ENCODE measurements at places on chromosomes 2 and 18.
A peak's percentile ranks its signal among the peaks of the same experiment; 100 is the strongest.

DNA sequence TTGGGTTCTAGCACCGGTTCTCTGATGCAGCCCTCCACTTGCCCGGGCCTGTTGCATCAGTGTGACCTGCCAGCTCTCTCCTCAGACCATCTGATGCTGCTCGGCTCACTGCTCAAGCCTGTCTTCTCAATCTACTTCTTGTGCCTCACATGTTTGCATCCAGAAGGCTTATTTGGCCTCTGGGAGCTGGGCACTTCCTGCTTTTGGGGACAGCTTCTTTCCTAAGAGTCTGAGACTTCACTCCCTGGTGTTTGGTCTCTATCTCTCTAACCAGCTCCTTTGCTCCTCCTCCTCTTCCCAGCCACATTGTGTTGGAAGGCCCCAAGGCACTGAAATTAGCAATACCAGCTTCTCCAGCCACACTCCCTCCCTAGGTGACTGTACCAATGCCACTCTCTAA is 212.8 kb downstream of the CDCA7 start:
- no peak for DNase-seq

GRCh38 chr2:165636959-165637358 is 157.1 kb downstream of the GALNT3 start:
- no peak for DNase-seq

DNA sequence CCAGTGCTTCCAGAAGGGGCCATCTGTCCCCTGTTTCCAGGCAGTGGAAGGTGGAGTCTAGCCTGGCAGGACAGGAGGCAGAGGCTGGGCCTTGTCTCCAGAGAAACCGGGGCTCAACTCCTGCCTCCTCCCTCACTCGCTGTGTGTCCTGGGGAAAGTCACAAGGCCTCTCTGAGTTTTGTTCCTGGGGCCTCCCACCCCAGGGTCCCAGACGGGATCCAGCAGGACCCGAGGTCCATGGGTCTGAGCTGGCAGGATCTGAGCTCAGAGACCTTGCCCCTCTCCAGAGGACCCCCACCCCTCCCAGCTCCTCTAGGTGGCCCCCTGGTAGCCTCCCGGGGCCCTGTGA is 72.2 kb upstream of the TAF1B start:
- DNase-seq, result no peak

GRCh38 chr2:63755965-63756364 is 85.7 kb upstream of the UGP2 start:
- peak; percentile 74 for DNase-seq

DNA sequence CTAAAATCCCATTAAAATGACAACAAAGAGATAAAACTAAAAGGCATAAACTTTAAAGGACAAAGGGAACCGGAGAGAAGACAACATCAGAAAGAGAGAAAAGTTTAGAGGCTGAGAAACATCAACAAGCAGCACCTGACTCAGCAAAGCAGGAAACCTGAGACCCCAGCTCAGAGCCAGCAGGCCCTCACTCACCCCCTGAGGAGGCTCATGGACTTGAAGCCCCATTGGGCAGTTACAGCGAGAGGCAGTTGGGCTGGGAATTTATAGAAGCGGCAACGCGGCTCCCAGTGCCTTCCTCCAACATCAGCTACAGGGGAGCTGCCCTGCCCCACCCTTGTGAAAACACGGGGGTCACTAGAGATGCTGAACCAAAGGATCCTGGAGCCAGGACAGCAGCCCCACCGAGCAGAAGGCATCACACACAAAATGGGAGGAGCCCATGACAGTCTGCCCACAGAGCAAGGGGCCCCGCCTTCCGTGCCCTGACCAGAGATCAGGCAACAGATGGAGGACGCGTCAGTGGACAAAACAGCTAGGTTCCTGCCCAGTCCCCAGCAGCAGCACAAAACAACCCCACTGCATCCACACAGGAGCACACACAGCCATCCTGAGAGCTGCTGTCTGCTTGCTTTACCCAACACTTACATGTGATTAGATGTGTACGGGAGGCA is 52.7 kb downstream of the CMPK2 start:
- DNase-seq, result no peak

GRCh38 chr2:11748018-11748860 is 1.8 kb downstream of the LPIN1 start:
- DNase-seq, result no peak

- no peak for DNase-seq
Measured at GRCh38 chr2:144240656-144241339, 279.1 kb downstream of the ZEB2 start.

DNA sequence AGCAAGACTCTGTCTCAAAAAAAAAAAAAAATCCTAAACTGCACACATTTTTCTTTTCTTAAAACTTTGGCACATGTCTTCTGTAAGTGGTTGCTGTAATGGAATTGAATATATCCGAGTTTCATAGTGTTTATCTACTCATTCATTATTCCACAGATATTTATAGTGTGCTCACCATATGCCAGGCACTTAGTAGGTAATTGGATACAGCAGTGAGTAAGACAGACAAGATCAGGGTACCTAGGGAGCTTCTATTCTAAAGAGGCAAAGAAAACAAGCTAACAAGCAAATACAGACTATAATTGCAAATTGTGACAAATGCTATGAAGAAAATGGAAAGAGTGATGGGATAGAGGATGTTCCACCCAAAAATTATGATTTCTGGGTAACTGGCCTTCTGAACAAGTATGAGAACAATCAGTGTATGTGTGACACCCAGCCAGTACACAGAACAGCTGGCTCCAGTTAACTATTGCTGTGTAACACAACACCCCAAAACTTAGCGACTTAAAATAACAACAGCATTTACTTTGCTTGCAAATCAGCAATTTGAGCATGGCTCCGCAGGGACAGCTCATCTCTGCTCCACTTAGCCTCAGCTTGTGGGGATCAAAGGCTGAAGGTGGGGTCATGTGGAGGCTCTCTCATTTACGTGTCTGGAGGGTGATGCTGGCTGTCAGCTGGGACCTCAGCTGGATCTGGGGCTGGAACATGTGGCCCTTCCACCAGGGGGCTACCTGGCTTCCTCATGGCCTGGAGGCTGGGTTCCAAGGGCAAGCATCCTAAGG is 224.9 kb downstream of the INSIG2 start:
- no peak for DNase-seq

DNA sequence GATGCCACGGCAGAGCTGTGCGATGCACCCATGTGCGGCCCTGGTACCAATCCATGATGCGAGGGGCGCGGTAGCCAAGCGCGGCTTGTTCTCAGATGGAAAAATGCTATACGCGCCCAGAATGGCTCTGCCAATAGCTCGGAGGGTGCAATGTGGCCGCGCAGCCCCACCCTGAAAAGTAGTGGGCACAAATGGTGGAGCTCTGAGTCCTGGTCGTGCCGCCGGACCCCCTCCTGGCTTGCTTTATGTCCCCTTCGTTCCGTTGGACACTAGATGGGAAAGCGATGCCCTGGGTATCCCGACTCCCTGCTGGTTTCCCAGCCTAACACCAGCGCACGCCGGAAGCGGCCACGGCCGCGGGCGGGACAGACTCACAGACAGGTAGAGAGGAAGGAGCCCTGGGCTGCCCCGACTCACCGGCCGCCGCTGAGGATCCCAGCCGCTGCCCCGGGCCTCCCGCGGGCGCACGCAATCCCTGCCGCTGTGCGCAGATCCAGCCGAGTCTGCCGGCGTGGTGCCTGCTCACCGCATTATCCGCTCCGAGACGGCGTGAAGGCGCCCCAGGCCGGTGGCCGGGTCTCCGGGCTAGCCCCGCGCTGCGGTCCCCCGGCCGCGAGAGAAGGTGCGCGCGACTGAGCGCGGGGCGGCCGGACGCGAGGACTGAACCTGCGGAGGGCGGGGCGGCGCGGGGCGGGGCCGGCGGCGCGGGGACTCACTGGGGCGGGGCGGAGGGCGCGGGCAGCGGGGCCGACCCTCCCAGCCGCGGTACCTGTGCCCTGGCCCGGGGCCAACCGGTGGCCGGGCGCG is at the start of gene CDC42EP3:
TSS of gene CDC42EP3 (minus strand) at position 634 of the 807 bp plus-strand sequence. CDS start 25,055 bp downstream, outside the sequence.
- peak; percentile 60 for DNase-seq

- DNase-seq, result peak; percentile 32
Measured at GRCh38 chr2:101720732-101721131, 23.2 kb downstream of the MAP4K4 start.

DNA sequence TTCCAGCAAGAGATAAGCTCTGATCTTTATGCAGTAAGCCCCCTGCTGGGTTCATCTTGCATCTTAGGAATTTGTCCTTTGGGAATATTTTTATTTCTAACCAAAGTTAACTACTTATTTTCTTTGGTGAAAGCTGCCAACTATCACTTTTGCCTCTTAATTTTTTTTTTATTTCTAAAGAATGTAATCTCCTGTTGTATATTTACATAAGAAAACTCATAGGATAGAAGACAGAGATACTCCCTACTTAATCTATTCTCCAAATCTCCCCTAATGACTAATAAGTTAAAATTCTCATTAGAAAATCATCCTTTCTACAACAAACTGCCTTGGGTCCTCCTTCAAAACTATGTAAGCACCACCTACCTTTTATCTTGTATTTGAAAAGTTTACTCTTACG is 612.2 kb upstream of the SLC39A10 start:
- DNase-seq, result no peak

DNA sequence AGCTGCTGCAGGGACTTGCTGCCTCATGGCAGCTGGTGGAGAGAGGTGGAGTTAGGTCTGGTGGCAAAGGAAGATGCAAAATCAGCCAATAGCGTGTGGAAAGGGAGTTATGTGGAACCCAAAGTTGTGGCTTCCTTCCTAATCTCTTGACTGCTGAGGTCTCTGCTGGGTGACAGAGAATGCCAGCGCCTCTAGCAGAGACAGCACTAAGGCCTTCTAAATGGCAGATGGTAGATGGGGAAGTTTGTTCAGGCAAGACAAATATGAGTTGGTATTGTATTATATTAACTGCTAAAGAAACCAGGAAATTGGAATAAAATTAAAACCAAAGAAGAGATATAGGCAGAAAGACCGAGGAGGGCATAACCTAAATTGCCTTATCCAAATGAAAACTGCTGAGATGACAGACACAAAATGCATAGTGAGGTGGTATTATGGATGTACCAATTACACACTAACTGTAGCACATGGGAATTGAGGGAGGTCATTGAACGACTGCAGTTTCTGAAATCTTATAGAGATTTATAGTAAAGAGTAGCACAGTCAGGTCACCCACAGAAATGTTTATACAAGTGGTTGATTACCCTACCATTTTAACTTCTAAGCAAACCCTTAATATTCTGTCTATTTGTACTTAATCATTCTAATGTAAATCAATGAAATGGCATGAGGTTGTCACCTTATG is 246.6 kb upstream of the SESTD1 start:
- DNase-seq, result no peak

DNA sequence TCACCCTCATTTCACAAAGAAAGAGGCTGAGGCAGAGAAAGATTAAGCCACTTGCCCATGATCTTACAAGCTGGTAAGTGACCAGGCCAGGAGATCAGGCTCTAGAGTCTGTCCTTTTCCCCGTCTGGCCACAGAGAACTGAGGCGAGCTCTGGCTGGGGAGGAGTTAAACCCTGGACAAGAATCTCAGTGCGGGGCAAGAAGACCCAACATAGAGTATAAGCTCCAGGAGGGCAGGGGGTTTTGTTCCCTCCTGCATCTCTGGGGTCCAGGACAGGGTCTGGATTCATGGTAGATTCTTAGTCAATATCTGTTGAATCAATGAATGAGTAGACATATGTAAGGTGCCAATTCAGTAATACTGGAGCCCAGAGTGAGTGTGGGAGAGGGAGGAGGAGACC is 12.9 kb upstream of the INPP5D start:
- no peak for DNase-seq

DNA sequence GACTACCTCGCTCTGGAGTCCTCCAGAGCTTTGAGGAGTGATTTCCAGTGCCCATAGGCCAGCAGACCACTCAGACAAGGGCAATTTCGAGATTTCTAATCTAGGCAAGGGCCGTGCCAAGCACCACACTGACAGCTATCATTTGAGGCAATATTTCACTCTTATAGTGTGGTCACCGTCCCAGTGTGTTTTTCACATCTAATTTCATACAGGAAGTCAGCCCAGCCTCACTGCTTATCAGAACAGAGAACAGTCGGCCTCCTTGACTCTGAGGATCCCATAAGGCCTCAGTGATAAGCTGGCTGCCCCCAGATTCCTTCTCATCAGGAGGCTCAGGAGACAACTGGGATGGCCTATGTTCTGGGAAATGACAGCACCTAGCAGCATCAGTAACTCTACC is 581 bp downstream of the CAPN14 start:
- DNase-seq, result no peak

GRCh38 chr2:172098650-172099471 is 3.8 kb downstream of the DLX2 start:
- DNase-seq, result peak; percentile 90

- DNase-seq, result peak; percentile 62
Measured at GRCh38 chr2:226515344-226516055, 284.1 kb downstream of the IRS1 start.

DNA sequence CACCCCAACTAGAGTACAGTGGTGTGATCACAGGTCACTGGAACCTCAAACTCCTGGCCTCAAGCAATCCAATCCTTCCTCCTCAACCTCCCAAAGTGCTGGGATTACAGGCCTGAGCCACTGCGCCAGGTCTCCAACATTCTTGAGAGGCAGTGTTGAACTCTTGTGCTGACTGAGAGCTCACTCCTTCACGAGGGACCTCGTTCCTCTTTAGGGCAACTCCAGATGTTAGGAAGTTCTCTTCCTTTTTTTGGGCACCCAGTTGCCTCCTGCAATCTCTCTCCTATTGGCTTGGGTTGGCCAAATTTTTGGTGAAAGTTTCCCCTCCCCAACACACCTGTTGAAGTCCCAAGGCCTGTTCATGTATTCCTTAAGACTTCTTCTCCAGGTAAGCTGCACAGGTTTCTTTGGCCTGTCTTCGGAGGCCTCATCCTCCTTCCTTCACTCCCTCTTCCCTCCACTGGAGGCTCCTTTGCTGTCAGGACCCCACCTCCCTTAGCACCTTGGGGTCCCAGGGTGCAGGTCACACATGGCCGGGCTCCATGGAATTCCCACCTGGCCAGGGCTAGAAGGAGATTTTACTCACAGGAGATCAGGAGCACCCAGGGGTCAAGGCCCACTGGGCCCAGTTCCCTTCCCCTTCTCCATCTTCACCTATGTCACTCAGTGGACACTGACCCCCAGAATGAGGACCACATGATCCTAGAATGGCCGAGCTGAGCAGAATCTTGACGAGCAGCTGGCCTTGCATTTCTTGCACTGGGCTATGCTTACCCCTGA is 94.6 kb upstream of the SMAD2 start:
- no peak for DNase-seq

GRCh38 chr18:48428475-48429177 is 19.4 kb upstream of the ZBTB7C start:
- no peak for DNase-seq

DNA sequence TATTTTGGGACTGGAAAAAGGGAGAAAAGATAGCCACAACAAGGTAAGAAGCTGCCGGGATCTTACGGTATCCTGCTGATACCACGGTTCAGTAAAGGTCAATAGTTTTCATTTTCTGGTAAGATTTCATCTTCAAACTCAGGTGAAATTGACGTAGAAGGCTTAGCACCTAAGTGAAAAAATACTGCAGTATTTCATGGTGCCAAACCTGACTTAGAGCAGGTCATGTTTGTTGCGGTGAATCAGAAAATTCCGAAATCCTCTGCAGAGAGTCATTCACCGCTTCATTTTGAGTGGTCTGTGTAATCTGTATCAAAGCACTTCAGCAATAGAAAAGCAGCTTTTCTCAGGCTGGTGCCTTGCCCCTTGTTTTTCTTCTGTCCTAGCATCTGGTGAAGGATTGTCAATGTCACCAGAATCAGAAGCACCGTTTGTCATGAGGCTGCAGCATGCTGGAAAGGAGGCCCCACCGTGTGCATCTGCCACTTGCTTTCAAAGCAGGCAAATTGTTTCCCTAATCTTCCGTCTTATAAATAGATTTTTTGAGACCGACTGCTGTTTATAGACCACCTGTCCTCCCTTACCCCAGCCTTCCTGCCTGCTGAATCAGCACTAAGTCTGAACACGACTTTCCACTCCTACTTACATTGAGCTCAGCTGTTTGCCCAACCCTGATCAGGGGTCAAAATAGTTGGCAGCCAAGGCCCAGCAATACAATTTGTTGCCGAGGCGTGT is 156.3 kb downstream of the EML6 start:
- no peak for DNase-seq

Measured in EH (cell line).